ENCODE measurements at places on chromosomes 11 and 22.
A peak's percentile ranks its signal among the peaks of the same experiment; 100 is the strongest.

- DNase-seq, result no peak
Measured at GRCh38 chr22:43860126-43860525, 2.2 kb downstream of the SULT4A1 start.

DNA sequence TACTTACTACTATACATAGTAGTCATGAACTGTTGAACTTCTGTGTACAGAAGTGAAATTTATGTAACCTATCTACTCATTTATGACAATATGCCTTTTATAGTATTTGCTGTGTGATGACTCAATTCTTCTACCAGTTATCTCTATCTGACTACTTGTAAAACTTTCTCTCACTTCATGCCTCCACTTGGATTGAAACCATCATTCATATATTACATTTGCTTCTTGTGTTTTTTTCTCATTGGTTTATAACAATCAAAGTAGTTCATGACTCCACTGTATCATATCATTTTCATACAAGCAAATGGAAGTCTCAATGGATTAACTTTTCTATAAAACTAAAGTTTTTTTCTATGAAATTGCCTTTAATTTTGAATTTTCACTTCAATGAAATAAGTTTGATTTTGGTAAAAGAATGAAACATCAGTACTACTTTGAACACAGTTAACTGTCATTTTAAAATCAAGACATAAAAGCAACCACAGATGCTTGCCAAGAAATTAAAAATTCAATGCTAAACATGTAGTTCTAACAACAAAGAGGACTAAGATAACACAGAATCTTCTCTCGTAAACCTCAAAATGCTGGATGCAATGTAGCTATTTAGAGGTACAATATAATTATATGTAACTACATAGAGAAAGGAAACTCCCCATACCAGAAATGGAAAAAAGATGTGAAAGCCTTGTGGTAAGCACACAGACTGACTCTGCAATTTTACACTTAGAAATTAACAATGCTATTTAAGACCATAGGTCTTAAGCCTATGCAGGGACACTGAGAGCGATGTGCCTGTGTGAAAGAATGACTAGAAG is 27.6 kb upstream of the EXPH5 start:
- DNase-seq, result peak; percentile 72

- DNase-seq, result no peak
Measured at GRCh38 chr11:134331354-134332188, at the start of gene GLB1L2. Gene GLB1L2, plus strand, starts transcription at chr11:134331988. Its CDS starts 74 bp downstream, at chr11:134332062.

GRCh38 chr22:44026630-44027511 is 2.8 kb downstream of the PARVB start:
- DNase-seq, result no peak

DNA sequence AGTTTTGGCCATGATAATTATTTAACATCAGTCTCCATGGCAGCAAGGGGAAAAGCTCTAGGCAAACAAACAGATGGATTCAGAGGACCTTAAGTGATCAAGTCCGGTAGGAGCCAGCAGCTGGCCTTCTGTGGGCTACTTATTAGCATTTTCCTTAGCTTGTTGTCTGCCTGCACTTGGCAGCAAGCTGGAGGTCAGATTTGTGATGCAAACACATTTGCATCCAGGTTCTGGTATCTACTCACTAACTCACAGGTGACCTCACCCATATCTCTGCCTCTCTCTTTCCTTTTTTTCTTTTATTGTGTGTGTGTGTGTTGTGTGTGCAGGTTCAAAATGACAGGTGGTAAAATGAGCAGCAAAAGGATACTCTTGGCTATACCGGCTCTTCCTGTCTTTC is 32.3 kb downstream of the ARHGAP42 start:
- no peak for DNase-seq

- peak; percentile 64 for DNase-seq
Measured at GRCh38 chr22:19756288-19757128, 4.1 kb upstream of the TBX1 start.

DNA sequence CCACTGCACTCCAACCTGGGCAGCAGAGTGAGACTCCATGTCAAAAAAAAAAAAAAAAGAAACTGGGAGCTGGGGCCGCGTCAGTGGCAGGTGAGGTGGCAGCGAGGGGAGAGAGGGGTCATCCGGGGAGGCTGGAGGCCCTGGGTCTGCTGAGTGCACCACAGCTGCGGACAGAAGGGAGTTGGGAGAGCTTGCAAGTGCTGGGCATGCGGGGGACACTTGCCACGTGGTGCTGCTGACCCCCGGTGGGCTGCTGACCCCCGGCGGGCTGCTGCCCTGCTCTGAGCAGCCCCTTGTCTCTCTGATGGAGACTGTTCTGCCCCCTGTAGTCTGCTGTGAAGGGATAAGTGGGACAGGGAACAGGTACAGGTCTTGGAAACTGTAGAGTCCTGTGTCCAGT is 2.6 kb downstream of the DRAP1 start:
- DNase-seq, result no peak

- DNase-seq, result no peak
Measured at GRCh38 chr22:49076300-49077035, 751.2 kb downstream of the BRD1 start.

DNA sequence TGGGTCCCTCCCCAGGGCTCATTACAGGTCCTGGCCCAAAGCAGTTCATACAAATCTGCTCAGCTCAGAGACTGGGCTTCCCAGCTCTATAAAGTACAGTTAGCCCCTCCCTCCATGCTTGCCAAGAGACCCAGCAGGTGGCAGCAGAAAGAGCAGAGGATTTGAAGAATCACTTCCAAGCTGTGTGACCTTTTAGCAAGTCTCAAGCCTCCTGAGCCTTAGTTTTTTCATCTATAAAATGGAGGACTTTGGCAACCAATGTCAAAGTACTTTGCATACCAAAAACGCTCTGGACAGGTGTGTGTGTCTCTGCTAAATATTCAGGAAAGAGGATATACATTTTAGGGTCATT is 26.6 kb downstream of the RELT start:
- DNase-seq, result peak; percentile 53

DNA sequence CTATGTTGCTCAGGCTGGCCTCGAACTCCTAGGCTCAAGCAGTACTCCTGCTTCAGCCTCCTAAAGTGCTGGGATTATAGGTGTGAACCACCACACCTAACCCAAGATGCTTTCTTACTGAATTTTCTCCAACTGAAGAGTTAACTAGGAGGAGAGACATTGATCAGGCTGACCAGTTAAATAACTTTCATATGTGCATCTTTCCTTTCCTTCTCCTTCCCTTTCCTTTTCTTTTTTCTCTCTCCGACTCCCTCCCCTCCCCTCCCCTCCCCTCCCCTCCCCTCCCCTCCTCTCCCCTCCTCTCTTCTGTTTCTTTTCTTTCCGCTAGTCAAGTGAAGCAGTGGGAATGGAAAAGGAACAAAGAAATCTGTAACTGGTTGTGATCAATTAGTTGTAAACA is 26.7 kb downstream of the XRCC6 start:
- no peak for DNase-seq

DNA sequence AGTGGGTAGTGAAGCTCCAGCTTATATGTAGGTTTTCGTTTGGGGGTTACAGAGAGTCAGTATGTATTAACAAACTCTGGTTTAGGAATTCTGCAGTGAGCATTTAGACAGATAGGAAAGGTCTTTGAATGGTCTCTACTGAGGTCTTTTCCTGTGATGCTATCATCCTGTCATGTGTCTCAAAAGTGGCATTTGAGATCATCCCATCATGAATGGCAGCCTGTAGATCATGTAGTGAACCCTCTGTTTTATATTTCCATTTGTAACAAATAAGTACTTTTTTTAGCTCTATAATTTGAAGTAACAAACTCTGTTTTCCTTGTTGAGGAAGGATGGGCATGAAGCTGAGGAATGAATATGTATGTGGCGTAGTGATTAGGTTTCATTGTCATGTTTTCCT is 76.2 kb downstream of the PPP6R3 start:
- DNase-seq, result no peak

- DNase-seq, result no peak
Measured at GRCh38 chr11:92707665-92708064, 261.8 kb upstream of the MTNR1B start.

GRCh38 chr11:105183987-105184386 is 44.4 kb upstream of the CARD18 start:
- DNase-seq, result no peak

DNA sequence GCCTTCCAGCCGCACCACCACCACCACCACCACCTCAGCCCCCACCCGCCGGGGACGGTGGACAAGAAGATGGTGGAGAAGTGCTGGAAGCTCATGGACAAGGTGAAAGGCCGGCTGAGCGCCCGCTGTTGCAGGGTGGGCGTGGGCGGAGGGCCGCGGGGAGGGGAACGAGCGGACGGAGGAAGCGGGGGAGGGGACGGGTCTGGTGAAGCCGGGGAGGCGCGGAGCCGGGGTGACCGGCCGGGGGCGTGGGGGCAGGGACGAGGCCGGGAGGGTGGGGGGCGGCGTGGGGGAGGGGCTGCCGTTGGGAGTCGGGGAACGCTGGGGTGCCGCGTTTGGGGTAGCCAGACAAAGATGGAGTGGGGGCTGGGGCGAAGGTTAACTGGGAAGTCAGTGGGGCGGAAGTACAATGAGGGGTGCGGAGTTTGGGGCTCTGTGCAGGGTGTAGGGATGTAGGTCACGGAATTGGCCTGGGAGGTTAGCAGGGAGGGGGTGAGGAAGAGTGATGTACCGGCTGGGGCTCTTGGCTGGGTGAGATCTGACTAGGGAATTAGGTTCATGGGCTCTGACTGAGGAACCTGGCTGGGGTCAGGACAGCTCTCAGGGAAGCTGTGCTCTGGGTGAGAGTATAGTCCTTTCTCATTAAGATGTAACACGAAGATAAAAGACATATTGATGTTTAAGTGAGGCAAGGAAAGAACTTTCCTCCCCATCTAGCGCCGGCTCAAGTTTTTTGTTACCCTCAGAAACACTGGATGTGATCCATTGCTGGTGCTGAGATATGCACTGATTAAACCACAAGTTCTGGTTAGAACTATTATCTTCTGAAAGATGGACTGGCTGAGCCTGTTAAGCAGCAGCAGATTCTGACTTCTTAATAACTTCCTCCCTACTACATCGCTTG is 624 bp downstream of the CBL start:
- peak; percentile 47 for DNase-seq

GRCh38 chr11:134800130-134800529 is 388.1 kb upstream of the B3GAT1 start:
- no peak for DNase-seq

- no peak for DNase-seq
Measured at GRCh38 chr22:32112380-32112779, 46.7 kb downstream of the C22orf42 start.

DNA sequence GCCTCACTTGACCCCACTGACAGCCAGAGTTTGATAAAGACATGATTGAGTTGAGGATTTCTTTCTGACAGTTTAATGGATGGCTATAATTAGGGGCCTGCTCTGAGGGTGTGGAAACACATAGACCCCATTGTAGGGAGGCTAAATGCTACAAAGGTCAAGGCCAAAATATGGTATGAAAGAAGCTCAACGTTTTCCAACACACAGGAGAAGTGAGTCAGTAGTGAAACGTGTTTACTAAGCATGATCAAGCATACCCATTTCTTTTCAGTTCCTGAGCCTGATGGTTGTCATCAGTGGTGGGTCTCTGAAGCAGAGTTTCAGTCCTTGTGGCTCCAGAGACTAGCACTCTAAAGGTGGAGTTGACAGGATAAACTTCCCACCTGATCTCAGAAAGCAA is 69.7 kb downstream of the SNX19 start:
- DNase-seq, result peak; percentile 64

DNA sequence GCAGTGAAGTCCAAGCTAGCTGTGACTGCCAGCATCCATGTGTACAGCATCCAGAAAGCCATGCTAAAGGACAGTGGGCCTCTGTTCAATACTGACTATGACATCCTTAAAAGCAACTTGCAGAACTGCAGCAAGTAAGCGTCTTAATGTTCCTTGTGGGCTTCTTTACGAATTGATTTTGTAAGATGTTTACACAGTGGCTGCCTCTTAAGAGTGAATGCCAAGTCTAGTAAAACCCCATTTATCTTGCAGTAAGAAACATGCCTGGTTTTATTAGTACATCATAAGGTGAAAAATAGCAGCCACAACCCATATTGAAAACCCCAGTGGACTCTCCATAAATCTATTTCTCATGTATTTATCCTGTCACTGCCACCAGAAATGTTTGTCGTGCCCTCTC is 20.5 kb downstream of the POLD3 start:
- DNase-seq, result no peak

DNA sequence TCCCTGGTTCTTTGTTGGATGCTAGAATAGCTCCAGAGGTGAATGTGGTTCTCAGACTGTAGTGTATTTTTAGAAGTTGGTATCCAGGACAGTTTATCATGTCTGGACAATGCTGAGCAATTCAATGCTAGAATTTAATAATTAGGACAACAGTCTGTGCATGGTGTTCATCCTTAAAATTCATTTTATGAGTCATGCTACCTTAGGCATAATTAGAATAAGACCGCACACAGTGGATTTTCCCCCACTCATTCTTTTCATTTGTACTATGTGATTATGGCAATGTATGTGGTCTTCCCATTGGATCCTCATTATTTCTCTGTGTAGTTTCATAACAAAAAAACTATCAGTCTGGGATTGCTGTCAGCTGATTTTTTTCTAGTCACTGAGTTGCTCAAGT is 196.7 kb downstream of the ARHGAP42 start:
- no peak for DNase-seq

GRCh38 chr11:13261591-13262061 is 16.0 kb upstream of the BMAL1 start:
- peak; percentile 94 for DNase-seq

- DNase-seq, result peak; percentile 81
Measured at GRCh38 chr11:9815486-9816136, 151.7 kb downstream of the SWAP70 start.

DNA sequence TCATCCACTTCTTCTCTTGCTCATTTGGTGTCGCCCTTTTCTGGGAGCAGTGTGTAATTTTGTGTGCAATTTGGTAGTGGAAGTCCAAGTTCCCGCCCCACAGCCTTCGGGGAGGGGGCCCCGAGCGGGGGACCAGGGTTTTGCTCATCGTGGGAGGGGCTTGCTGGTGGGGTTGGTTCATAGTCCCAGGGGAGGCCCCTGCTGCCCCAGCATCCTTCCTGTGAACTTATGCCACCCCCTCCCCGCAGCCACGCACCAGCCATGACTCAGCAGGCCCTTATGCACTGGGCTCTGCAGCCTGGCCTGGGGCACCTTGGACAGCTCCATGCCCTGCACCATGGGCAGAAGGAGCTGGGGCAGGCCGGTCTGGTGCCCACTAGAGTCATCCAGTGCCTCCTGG is 1183.6 kb downstream of the BRD1 start:
- DNase-seq, result no peak

DNA sequence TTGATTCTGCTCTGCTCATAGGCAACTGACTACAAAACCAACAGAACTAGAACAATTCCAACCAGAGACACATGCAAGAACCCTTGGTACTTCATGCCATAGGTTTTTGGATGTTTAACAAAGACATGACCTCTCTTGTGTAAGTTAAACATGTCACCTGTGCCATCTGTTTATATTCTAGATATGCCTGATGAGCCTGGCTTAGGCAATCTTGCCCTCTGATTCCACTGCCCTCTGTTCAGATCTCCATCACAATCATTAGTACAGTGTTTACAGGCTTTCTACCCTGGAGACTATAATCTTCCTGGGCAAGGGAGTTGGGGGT is 40.8 kb downstream of the ABTB2 start:
- DNase-seq, result no peak
